ENCODE measurements at places on chromosomes 11 and 22.

DNA sequence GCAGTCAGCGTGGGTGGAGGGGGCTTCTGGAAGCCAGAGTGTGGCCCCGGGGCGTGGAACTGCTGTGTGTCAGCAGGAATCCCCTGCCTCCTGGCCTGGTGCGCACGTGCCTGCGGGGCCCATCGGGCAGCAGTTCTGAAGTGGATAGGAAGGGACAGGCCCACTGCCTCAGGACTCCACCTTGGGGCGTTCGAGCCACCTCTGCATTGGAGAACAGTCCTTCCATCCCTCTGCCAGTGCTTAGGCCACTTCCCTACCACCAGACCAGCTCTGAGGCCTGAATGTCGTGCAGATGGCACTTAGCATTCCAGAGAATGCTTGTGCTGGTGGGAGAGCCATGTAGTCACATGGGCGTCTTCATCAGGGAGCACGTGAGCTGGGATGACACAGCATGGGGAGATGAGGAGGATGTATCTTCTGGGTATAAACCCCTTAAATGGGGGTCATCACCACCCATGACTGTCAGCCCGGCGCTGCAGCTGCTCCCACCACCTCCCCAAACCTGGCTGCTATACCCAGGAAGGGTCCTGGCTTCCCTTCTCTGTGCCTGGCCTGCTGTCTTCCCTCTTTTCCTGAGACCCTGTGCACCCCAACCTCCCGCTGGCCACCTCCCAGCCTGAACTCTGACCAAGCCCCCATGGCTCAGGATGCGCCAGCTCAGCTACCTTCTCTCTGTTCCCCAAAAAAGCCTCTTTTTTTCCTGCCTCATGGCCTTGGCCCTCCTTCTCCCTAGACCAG, 9.7 kb downstream of the INCENP start:
- DNase-seq: no peak

DNA sequence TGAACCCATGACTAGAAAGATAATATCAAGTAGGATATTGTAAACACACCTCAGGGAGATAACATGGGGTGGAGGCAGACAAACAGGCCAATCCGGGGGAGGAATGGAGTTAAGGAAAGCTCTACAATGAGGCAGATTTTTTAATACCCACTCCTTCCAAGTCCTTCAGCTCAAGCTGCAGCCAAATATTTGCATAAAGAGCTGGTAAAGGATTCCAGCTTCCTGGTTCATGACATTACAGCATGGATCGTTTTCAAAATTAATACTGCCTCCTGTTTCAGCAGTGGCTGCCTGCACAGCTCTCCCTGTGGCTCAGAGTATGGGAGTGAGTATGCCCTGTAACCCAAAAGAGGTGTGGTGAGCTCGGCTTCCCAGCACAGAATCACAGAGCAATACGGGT, 5.1 kb downstream of the POU2AF3 start:
- no peak for DNase-seq

GRCh38 chr11:61368646-61369045, 6.5 kb downstream of the TMEM138 start:
- DNase-seq: no peak

DNA sequence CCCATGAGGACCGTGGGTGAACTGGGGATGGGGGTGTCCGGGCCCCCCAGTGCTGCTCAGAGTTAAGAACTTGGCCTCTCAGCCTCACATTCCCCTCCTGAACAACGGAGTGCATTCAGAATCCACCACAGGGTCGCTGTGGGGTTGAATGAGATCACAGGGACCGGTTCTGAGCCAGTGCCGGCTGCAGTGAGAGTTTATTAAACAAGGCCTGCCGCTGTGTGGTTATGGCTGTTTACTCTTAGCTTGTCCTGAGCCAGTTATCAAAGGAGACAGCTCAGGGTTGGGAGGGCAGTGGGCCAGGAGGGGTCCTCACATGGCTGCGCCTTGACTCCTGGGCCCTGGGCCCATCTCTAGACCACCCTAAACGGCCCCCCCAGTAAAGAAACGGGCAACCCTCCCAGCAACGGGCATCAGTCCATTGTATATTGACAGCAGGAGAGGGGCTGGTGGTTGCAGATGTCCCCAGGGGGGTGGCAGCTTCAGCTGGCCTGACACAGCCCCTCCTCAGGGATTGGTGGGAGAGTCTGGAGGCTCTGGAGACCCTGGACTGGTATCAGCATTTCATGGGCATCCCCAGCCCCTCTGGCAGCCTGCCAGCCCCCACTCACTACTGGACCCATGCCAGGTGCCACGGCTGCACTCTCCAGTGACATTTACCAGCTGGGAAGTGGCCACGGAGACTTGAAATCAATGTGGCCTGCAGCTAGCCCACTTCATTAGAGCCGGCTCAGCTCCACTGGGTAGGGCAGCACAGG, 15.1 kb upstream of the CABP7 start:
- no peak for DNase-seq

DNA sequence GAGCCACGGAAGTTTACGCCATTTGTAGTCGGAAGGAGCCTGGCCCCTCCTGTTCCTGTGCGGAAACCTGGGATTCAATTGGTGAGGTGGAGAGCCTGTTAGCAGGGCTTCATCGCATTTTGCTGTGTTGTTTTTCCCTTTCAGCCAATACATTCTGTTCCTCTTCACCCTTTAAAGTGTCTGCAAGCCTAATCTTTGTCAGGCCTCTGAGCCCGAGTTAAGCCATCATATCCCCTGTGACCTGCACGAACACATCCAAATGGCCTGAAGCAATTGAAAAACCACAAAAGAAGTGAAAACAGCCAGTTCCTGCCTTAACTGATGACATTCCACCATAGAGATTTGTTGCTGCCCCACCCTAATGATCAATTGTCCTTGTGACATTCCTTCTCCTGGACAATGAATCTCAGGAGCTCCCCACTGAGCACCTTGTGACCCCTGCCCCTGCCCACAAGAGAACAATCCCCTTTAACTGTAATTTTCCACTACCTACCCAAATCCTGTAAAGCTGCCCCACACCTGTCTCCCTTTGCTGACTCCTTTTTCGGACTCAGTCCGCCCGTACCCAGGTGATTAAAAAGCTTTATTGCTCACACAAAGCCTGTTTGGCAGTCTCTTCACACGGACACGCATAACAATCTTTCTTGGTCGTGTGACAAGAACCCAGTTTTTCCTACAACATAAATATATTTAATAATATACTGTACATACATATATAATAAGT, 37.1 kb upstream of the MMP12 start:
- DNase-seq: no peak

DNA sequence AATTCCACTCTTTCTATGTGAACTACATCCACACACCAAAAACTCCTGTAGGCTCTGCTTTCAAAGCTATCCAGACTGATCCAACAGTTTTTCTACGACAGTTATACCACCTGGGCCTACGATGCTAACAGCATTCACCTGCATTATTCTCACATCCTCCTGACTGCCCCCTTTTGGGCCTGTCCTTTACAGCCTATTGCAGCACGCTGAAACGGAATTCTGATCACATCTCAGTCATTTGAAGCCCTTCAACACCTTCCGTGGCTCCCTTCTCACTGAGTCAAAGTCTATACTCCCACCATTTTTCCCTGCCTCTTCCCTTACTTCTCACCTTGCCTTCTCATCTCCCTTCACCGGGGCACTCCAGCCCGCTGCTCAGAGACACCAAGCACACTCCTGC, 791.3 kb upstream of the KIRREL3 start:
- DNase-seq: no peak

- DNase-seq: no peak
Measured at GRCh38 chr22:17976121-17976520, 48.2 kb downstream of the MICAL3 start.

GRCh38 chr11:45807792-45808238, 2.9 kb downstream of the SLC35C1 start:
- no peak for DNase-seq

GRCh38 chr11:64225608-64226506, at the start of the genes NUDT22 and TRPT1:
TSS of gene NUDT22 (plus strand) at chr11:64226274. CDS start at chr11:64226653, 379 bp downstream.
TSS of gene TRPT1 (minus strand) at chr11:64226186. CDS start at chr11:64225860, 326 bp downstream.
- peak; percentile 85 for DNase-seq

DNA sequence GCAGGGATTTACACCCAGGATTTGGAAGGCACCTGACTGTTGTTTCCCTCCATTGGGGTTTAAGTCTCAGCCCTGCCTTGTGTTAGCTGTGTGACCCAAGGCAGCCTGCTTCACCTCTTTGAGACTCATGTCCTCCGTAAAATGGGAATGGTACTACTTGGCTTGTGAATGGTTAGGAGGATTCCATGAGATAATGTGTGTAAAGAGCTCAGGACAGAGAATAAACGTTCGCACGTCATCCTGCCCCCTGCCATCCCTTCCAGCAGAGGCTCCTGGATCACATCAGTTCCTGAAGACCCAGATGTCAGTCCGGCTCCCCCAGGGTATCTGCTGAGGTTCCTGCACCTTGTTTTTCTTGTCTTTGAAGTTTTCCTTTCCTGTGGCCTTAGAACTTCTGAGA, 16.8 kb upstream of the ACCSL start:
- no peak for DNase-seq

GRCh38 chr22:38828191-38828590, 15.6 kb downstream of the NPTXR start:
- no peak for DNase-seq

DNA sequence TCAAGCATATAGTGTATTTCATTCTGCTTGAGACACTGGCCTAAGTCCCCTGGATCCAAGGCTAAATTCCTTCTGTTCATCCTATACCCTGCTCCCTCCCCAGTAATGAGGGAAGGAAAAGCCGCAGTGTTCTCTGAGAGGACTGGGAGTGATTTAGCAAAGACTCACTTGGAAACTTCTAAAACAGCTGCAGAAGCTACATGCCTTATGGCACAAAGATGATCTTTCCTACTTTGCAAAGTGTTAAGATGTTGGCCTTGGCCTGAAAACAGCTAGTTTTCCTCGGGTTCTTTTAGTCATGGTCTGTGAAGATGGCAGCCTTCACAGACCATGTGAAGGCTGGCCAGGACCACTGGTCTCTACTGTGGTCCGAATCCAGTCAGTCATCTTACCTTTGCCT, 65.7 kb downstream of the ABTB2 start:
- no peak for DNase-seq

DNA sequence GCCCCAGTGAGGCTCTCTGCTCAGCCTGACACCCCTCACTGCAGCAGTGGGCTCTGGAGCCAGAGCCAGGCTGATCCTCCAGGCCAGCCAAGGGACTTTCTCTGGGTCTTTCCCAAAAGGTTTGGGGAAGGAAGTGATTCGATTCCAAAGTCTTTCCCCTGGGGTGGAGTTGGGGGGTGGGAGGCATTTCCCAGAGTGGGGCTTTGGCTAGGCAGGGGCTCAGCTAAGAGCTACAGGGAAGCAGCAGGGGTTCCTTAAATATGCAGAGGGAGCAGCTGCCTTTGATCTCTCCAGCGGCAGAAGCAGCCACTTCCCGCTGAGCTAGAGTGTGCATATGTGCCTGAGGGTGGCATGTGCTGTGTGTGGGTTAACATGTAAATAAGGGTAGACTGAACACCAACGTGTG, 192.9 kb downstream of the INSC start:
- no peak for DNase-seq

- no peak for DNase-seq
Measured at GRCh38 chr11:114316980-114317786, 21.0 kb downstream of the NNMT start.

DNA sequence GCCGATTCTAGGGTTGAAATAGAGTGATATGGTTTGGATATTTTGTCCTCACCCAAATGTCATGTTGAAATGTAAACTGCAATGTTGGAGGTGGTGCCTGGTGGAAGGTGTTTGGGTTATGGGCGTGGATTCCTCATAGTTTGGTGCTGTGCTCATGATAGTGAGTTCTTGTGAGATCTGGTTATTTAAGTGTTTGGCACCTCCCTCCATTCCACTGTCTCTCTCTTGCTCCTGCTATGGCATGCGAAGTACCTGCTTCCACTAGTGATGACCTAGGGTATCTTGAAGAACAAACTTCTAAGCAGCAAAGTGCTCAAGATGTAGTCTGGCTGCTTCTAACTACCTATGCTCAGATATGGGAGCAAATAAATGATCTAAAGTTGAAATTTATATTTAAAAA, 56.0 kb upstream of the TSPAN18 start:
- no peak for DNase-seq

GRCh38 chr22:38731703-38732161, 24.1 kb downstream of the SUN2 start:
- DNase-seq: no peak

GRCh38 chr11:73969091-73969490, 13.6 kb downstream of the UCP2 start:
- DNase-seq: no peak

- peak; percentile 2 for DNase-seq
Measured at GRCh38 chr11:61333550-61334433, 764 bp downstream of the TKFC start.

Data from stimulated activated CD4-positive, alpha-beta T cell treated with anti-CD3 and anti-CD28 coated beads, Interleukin-2, amount 100 ng/mL, for 4 hours (primary cell).